Esophagus squamous epithelium (tissue), 5 donors: ENCODE measurements at places on chromosomes 2 and 18. TPM values are rescaled to one million over a fixed set of nuclear protein-coding genes. Genes with fewer than 3 reads are reported as not detected.
A peak's percentile ranks its signal among the peaks of the same experiment; 100 is the strongest.

- DNase-seq = no peak
These were observed 418.8 kb upstream of the HS6ST1 start for GRCh38 chr2:128737546-128737826.

GRCh38 chr2:108634576-108635160 is 84.6 kb upstream of the RANBP2 start:
- DNase-seq = no peak

- no peak for DNase-seq
These were observed 401.1 kb upstream of the LRATD1 start for GRCh38 chr2:14231391-14231898.

- no peak for DNase-seq
These were observed 69.6 kb downstream of the EML4 start for GRCh38 chr2:42238644-42239288.

DNA sequence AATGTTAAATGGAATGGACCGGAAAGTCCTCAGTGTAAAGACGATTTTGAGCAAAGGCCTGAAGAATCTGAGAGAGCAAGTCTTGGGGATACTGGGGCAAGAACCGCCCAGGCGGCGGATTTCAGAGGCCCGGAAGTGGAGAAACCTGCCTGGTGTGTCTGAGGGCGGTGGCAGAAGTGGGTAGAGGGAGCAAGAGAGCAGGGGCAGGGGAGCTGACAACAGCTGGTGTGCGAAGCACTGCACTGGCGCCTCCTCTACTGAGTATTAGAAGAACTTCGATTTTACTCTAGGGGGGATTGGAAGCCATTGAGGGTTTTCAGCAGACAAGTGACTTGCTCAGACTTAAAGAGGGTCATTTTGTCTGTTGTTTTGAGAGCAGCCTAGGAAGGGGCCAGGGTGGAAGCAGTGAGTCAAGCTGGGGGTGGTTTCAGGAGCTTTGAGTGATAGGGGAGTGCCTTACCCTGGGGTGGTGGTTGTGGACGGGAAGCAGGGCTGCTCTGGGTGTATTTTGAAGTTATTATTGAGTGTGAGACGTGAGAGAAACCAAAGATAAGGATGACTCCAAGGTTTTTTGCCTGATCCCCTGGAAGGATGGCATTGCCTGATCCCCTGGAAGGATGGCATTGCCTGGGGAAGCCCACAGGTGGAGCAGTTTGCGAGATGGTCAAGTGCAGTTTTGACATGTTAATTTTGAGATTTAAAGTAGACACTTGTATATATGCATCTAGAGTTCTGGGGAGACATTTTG is 52.5 kb downstream of the ZNF236 start:
- DNase-seq = no peak

- DNase-seq = no peak
These were observed 24.4 kb upstream of the TRPM8 start for GRCh38 chr2:233892793-233893192.

DNA sequence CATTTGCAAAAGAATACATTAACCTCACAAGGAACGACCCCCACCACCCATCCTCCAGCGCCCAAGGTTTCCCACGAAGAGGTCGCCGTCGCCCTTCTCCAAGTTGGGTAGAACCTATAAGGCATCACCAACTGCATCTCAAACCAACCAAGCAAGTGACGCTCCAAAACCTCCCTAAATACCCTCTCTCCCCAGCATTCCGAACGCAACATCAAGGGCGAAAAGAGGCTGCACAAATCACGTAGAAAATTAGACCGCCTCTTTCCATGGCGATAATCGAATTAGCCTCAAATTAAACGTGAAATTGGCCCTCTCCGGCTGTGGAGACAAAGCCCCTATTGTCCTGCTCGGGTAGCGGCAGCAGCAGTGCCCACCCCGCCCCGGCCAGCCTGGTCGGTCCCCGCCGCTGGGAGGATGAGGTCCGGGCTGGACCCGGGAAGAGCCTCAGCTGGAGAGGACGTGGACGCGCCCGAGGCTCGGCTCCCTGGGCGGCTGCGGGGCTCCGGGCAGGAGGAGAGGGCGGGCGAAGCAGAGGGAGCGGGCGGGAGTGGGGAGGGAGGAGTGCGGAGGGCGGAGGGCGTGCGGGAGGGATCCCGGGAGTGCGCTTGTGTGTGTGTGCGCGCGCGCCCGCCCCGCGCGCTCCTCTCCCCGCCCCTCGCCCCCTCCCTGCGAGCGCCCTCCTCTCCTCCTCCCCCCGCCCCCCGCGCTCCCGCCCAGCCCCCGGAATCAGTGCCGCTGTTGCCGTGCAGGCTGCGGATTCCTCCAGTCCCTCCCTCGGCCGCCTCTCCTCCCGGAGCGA is at the start of gene SPTBN1:
Gene SPTBN1 (plus strand): TSS at position 765 of the 799 bp plus-strand sequence. CDS start 70,092 bp downstream, outside the sequence.
- no peak for DNase-seq

DNA sequence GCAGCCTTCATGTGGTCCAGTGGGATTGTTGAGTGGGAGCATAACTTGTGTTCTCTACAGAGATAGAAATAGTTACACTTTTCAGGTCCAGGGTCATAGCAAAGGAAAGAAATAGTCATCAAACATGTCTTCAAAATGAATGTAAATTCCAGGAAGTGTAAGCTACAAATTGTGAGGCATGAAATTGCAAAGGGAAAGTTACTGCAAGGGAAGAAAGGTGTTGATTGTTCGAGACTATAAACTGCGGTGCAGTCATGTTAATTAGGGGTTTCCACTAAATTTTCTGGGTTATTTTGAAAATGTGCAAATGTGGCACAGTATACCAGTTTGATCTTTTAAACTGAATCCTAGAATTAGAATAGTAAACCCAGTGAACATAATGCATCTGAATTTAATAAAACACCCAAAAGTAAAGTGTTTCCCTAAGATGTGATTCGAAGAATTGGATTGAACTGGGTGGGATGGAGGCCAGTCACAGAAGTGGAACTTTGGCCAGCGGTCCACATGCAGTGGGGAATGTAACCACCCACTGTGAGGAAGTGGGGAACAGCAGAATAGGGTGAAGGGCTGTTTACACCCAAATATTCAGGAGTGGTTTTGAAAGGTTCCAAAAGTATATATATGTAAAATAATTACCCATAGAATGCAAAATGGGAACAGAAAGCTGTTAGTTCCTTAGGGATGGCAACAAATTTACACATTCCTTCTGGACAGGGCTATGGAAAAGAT is 126.5 kb upstream of the CCDC68 start:
- no peak for DNase-seq

DNA sequence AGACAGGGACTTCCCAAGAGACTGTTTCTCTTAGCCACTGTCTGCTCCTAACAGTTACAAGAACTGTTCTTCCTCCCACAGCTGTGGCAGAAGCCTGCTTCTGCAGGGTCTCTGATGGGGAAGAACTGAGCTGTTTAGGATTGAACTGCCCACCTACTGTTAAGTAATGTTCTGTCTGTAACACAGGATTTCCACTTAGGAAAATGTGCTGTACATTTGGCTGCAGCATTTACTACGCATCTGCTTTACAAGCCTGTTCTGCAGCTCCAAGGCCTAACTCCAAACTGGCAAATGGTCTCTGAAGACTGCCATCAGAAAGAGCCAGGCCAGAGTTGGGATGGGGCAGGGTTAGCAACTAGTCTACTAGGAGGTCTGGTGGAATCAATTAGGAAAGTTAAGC is 87.8 kb upstream of the UPP2 start:
- DNase-seq = no peak

- DNase-seq = no peak
These were observed 214.2 kb downstream of the CALCRL start for GRCh38 chr2:187233811-187234210.

- DNase-seq = no peak
These were observed 231.5 kb downstream of the AFF3 start for GRCh38 chr2:99910902-99911301.

DNA sequence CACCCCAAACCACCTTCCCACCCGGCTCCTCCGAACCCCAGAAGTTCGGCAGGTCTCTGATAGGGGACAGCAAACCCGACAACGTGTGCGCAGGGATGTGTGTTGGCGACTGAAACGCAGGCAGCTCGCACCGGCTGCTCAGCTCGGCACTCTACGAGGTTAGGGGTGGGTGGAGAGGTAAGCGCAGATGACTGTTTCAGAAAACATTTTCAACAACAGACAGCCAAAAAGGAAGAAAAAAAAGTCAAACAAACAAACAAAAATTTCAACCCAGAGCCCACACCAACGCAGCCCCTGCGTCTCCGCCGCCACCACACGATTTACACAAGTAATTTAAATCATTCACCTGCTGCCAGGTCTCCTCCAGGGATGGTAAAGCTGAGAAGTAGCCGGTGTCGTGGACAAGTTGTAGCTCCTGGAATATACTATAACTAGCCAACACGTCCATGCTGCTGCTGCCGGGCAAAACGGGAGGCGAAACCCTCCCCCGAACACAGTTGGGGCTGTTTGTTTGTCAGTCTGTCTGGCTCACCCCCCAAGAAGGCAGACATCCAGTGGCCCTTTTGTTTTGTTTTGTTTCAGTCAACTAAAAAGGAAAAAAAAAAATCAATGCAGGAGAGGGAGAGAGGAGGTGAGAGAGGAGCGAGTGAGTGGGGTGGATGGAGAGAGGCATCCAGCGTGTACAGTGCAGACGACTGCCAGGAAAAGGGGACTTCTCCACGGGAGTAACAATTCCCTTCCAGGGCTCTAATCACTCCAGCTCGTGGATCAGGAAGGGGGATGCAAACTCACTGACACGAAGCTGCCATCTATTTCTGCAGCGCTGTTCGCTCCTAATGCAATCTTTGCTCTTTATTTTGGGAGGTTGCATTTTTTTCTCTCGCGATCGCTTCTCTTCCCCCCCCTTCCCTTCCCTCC is at the start of gene KLF7:
Gene KLF7 (minus strand): TSS at position 828 of the 918 bp plus-strand sequence. CDS start 380 bp downstream, at position 448.
- DNase-seq = peak; percentile 39

DNA sequence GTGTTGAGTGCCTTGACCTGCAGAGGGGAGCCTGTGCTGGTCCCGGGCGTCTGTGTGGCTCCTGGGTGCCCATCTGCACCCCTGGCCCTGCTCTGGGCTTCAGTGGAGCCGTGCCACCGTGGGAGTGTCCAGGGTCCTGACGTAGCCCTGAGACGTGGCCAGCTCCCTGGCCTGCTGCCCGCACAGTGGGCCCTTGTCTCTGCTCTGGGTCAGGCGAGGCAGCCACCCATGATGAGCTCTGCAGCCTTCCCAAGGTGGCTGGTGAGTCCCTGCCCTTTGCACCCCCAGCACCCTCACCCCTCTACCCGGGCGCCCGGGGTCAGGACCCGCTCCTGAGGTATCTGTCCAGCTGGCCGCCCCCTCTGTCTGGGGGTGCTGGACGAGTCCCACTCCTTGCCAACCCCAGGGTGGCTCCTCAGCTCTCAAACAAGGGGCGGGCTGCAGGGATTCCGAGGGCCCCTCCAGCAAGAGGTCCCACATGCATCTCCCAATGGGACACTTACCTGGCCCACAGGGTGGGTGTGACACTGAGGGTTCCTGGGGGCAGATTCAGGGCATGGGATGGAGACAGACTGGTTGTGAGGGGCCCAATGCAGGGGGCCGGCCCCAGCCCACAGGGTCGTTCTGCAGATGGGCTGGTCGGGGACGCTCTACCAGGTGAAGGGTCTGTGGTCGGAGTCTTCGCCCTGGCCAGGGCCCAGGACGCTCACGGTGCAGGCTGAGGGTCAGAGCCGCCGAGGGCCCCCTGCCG is 2.4 kb downstream of the NEU4 start:
- DNase-seq = no peak

- no peak for DNase-seq
These were observed 139.5 kb upstream of the SETBP1 start for GRCh38 chr18:44541159-44541558.

DNA sequence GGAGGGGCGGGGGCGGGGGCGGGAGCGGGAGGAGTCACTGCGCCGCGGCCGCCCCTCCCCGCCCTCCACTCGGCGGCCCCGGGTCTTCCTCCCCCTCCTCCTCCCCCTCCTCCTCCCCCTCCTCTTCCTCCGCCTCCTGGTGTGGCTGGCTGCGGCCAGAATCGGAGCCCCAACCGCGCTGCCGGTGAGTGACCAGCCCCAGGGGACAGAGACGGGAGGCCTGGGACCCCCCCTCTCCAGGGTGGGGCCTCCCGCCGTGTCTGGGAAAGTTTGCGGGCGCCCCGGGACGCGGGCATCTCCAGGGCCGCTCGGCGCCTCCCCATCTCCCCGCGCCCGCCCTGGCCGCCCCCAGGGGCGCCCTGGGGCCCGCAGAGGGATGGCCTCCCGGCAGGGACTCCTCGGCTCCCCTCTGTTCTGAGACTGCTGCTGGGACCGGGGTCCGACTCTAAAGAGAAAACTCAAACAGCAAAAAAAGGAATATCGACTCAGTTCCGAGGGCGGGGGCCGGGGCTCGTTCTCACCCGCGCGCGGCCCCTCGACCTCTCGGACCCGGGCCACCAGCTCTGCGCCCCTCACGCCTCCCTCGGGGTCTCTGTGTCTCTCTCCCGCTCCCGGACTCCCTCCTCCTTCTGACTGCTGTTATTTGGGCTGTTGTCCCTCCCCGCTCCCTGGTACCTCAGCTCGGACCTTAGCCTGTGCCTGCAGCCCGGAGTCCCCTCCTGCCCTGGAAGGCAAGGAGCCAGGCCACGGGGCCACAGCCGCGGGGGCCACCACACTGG is at the start of gene STON1:
Gene STON1 (plus strand): TSS at position 122 of the 779 bp plus-strand sequence. CDS start 50,480 bp downstream, outside the sequence.
- no peak for DNase-seq

DNA sequence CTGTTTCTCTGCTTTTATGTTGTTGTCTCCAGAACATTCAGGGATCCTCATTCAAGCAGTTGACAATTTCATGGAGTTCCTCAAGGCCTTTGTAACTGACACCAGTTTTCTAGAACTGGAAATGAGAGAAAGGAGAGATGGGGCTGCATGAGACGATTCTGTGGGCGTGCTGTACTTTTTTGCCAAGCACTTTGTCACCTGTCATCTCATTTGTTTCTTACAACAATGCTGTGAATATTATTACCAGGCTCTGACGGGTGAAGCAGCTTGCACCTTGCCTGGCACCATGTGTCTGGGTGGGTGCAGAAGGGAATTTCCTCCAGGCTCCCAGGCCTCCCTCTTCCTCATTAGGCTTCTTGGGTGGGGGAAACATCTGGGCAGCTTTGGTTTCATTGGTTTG is 22.2 kb upstream of the ATOH8 start:
- DNase-seq = no peak

GRCh38 chr2:201644001-201644400 is 698 bp upstream of the TMEM237 start:
- DNase-seq = no peak

The TRMT61B gene
- 7.1 TPM for total RNA-seq

The TLX2 gene
- total RNA-seq = not detected

The GREB1L gene
- total RNA-seq = 0.66 TPM

The CNDP1 gene
- not detected for total RNA-seq

The AMER3 gene
- total RNA-seq = not detected

The HOXD13 gene
- not detected for total RNA-seq

The SERPINB11 gene
- 2.1 TPM for total RNA-seq

The SLC8A1 gene
- total RNA-seq = 45.0 TPM
